ENCODE measurements at places on chromosomes 6 and 20.
A peak's percentile ranks its signal among the peaks of the same experiment; 100 is the strongest.

DNA sequence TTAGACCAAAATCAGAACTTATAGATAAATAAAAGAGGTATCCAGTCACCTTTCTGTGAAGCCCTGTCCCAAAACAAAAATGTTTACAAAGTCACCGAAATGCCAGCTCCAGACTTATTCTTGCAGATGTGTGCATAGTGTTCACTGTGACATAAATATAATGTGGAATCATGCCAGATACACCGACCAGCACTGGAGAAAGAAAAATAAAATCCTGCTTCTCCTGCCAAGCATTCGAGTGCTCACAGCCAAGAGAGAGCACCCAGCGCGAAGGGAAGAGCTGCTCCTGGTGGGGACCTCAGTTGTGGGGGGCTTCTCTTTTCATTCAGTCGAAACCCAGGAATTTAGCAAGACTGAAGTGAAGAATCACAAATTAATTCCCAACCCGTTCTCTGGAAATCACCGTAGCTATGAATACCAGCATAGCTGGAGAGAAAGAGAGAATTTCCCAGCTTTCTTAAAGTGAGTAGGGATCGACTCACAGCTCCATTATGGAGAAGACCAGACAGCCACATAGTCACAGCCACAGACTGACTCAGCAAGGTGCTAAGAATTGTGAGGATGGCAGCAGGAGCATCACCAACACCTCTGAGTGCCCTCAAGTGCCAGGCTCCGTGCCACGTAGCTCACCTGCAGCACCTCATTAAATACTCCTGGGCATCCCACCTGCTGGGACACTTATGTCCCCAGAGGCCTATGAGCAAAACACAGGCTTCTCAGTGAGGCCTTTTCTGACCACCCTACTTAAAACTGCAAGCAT is 33.2 kb downstream of the BFSP1 start:
- no peak for DNase-seq

GRCh38 chr6:100134703-100135102 is 140.7 kb upstream of the MCHR2 start:
- DNase-seq = no peak

DNA sequence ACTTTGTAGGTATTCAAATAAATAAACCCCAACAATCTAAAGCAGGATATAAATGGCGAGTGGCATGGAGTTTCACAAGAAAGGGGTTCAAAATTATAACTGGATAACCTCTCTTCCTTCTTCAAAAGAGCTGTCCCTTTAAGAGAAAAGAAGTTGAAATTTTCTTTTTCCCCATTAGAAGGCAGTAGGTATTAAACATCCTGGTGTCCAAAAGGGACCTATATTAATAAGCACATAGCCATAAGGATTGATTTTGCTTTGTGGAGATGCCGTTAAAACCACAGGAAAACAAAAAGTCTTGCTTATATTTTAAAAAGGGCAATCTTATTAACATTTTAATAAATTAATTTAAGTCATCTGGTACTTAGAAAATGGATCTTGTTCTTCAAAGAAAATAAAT is 76.5 kb downstream of the LYRM4 start:
- no peak for DNase-seq

- no peak for DNase-seq
Observed at GRCh38 chr20:32572271-32572968, 12.7 kb downstream of the NOL4L start.

DNA sequence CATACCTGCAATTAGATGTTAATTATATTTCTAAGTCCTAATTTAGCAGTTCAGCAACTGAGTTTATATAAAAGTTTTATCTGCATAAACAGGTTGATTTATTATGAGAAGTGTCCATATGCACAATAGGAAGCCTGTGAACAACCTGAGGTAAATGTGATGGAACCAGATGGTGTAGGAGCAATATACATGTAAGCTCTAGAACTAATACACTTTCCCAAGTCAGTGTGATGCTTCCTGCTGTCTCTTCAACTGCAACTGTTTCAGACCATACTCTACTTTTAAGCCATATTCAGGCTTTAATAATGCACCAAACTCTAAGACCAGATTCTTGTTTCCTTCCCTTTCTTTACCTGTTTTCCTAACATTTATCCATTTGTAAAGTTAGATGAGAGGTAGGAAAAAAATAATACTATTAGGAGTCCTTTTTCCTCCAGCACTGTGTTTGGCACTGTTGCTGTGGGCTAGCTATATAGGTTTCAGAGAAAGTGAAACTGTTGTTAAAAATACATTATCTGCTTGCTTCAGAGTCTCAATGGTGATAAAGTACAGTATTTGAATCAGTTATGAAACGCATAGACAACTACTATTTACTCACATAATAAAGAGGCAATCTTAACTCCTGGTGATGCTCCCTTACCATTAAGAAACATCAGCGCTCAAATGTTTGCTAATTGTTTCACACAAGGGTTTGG is 1009.3 kb downstream of the GRIK2 start:
- DNase-seq = peak; percentile 74

GRCh38 chr6:124400261-124400999 is 561.8 kb upstream of the RNF217 start:
- DNase-seq = no peak

GRCh38 chr6:75946146-75946831 is 126.2 kb downstream of the IMPG1 start:
- DNase-seq = no peak

DNA sequence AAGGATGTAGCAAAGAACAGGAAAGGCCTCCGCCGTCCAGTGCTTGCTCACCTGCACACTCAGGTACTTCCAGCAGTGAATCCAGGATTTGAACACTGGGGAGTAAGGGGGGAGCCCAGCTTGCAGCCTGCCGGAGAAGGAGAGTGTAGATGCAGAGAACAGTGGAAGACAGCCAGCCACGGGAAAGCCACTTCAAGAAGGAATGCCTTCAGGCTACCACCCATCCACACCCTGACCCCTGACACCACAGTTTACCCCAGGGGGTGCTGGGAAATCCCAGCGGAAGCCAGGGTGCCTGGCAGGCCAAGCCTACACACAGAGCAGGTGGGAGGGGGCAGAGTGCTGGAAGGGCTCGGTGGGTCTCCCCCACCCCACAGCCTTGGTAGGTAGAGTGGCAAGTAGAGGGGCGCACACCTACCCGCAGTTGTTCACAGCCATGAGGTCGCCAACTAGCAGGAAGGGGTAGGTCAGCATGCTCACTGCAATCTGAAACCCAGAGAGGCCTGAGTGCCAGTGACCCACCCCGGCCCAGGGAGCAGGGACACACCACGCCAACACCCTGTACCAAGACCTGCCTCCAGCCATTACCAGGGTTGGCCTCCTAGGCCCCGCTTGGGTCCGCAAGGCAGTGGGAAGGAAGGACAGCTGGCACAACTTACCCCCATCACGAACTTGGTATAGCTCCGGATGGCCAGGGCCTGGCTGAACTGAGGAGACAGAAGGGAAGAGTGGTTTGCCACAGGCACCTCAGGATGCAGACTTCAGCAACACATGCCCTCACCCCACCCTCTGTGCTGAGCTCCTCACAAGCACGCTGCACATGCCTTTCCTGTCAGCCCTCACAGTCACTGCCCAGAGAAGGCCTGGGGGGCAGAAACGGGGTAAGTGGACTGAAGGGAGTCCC is 15.7 kb downstream of the PI16 start:
- no peak for DNase-seq

- DNase-seq = no peak
Observed at GRCh38 chr6:159490298-159490937, 202.6 kb downstream of the SOD2 start.

DNA sequence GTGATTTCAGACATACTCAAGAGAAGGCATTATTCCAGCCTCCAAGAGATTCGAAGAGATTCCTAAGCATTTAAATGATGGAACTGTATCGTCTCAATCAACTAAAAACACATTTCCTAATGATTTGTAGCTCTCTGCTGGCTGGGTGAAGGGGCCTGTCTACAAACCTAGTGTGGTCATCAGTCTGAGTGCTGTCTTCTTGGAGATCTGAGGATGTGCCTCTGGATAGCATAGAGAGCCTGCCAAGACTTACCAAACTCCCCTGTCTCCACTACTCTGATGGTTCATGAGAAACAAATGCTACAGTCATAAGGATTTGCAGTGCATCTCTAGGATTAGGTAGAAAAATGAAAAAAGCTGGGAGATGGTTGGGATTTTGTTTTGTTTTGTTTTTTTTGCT is 176.9 kb upstream of the CITED2 start:
- no peak for DNase-seq

DNA sequence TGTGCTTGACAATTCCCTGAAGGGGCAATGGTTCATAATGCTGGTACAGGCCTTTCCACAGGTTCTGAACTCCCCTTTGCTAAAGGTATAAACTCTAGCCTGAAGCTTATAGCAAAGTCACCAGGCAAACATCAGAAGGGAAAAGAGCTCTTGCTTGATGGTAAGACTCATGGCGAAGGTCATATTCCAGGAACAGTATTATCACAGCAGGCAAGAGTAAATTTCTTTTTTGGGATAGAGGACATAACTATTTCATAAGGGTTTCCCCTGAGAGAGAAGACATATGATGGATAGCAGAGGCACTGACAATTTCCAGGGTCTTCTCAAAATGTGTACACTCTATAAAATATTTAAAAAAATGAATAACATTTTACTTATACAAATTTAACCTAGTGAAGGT is 86.8 kb downstream of the PRKN start:
- DNase-seq = no peak

- DNase-seq = no peak
Observed at GRCh38 chr6:89582669-89583325, 55.8 kb downstream of the LYRM2 start.

GRCh38 chr6:108562503-108562993 is 1.8 kb downstream of the FOXO3 start:
- peak; percentile 46 for DNase-seq

DNA sequence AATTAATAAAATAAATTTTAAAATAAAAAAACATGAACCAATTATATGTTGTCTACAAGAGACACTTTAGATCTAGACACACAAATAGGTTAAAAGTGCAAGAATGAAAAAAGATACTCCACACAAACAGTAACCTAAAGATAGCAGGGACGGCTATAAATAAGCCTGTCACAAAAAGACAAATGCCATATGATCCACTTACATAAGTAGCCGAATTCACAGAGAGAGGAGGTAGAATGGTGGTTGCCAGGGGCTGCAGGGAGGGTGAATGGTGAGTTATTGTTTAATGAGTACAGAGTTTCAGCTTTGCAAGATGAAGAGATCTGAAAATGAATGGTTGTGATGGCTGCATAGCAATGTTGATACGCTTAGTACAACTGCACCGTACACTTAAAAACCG is 32.7 kb downstream of the KATNA1 start:
- no peak for DNase-seq

DNA sequence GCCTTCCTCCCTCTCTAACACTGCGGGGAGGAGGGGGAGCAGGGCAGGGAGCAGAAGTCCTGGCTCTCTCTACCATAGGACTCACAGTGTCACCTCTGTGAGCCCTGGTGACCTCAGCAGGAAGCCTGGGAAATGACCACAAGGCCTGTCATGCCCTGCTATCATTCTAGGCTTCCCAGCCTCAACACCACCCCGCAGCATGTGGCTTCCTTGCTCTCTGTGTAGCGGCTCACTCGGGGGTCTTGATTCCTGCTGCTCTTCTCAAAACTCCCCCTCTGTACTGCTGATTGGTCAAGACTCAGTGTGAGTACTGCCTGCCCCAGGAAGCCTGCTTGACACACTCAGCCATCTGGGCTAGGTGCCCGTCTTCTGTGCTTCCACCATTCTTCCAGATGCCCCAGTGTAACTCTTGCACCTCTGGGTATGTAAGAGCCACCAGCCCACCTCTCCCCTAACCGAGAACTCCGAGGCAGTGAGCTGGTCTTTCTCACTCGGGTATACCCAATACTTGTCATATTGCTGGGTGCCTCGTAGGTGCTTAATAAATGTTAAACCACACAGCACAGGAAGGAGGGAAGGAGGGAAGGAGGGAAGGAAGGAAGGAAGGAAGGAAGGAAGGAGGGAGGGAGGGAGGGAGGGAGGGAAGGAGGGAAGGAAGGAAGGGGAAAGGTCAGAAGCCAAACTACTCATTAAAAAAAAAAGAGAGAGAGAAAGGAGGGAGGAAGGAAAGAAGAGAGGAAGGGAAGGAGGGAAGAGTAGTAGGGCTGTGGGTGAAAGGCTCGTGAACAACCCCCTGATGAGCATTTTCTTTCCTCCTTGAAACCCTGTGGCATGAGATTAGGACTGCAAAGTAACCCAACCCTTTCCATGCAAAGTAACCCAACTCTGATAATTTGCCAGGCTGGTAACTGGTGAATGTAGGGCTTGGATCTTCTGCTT is 5.0 kb downstream of the MDFI start:
- DNase-seq = no peak

- DNase-seq = no peak
Observed at GRCh38 chr6:168030218-168030746, 32.8 kb downstream of the KIF25 start.

DNA sequence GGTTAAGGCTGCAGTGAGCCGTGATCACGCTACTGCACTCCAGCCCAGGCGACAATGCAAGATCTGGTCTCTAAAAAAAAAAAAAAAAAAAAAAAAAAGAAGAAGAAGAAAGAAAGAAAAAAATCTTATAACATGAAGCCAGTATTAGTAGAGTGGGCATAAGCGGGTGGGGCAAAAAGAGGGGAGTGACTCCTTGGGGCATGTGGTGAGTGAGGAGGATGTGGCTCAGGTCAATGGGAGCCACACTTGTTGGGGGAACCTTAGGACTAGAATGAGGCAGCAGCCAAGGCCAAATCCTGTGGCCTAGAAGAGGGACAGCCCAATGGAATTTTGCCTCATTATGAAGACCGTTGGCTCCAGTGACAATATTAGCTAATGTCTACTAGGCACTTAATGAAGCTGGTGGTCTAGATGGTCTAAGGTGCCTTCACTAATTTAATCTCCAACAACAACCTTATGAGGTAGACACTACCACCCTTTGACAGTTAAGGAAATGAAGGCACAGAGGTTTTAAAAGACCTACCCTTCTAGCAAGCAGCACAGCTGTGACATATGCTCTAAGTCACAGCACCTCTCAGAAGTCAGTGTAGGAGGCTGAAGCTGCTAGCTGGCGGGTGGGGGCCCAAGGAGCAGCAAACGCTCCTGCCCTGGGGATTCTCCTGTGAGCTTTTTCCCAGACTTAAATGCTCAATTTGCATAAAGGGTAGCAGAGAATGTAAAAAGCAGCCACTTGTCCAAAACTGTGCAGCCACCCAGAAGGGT is 23.6 kb upstream of the ARMC12 start:
- DNase-seq = no peak

GRCh38 chr6:70130865-70131264 is 172.0 kb downstream of the COL9A1 start:
- no peak for DNase-seq

GRCh38 chr6:156060013-156060412 is 604.4 kb upstream of the NOX3 start:
- no peak for DNase-seq

- DNase-seq = no peak
Observed at GRCh38 chr20:37980876-37981275, 52.4 kb downstream of the TTI1 start.

DNA sequence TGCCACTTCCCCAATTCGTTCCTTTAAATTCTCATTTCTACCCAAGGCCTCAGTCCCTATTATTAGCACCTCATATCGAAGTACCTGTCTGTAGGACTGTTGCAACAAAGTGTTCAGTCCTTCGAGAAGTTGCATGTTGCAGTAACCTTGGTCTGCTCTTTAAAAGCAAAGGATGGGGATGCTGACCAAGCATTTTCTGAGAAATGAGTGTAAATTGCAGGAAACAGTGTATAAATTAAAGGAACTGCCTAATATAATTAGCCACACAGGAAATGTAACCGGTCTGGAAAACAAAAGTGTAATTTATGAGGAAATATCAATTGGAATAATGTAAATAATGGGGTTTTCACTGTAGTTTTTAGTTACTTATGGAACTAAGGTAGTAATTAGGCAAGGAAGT is 261.9 kb upstream of the ARID1B start:
- no peak for DNase-seq

- DNase-seq = no peak
Observed at GRCh38 chr6:85751374-85752055, 108.8 kb upstream of the SYNCRIP start.

GRCh38 chr6:129936329-129937165 is 75.4 kb upstream of the TMEM244 start:
- peak; percentile 12 for DNase-seq

All from DMS 273 treated with DMSO at 0.1 percent for 48 hours (cell line).